ENCODE measurements at places on chromosomes 11 and 22. TPM values are rescaled to one million over a fixed set of nuclear protein-coding genes. Genes with fewer than 3 reads are reported as not detected.

- DNase-seq: no peak
- peaks cover 13% of the 10 kb centered on the region for H3K36me3 ChIP-seq
- no peaks in the 10 kb centered on the region for H3K27me3 ChIP-seq
These were observed 53.1 kb upstream of the HORMAD2 start for GRCh38 chr22:30027169-30027568.

- H3K27me3 ChIP-seq: no peaks in the 10 kb centered on the region
- no peak for DNase-seq
- H3K36me3 ChIP-seq: no peaks in the 10 kb centered on the region
- no peak overlapping the region for H3K27ac ChIP-seq
- H3K4me3 ChIP-seq: no peak overlapping the region
- H3K4me1 ChIP-seq: peaks cover 41% of the 10 kb centered on the region
These were observed 8.4 kb downstream of the EPS8L2 start for GRCh38 chr11:714436-714835.

C11orf42 gene
- not detected for total RNA-seq

- no peaks in the 10 kb centered on the region for H3K27me3 ChIP-seq
- no peak for DNase-seq
- H3K4me1 ChIP-seq: no peaks in the 10 kb centered on the region
- peaks cover 100% of the 10 kb centered on the region for H3K36me3 ChIP-seq
- H3K4me3 ChIP-seq: no peak overlapping the region
- no peak overlapping the region for H3K27ac ChIP-seq
These were observed 29.7 kb downstream of the XRCC6 start for GRCh38 chr22:41650821-41651220.

DNA sequence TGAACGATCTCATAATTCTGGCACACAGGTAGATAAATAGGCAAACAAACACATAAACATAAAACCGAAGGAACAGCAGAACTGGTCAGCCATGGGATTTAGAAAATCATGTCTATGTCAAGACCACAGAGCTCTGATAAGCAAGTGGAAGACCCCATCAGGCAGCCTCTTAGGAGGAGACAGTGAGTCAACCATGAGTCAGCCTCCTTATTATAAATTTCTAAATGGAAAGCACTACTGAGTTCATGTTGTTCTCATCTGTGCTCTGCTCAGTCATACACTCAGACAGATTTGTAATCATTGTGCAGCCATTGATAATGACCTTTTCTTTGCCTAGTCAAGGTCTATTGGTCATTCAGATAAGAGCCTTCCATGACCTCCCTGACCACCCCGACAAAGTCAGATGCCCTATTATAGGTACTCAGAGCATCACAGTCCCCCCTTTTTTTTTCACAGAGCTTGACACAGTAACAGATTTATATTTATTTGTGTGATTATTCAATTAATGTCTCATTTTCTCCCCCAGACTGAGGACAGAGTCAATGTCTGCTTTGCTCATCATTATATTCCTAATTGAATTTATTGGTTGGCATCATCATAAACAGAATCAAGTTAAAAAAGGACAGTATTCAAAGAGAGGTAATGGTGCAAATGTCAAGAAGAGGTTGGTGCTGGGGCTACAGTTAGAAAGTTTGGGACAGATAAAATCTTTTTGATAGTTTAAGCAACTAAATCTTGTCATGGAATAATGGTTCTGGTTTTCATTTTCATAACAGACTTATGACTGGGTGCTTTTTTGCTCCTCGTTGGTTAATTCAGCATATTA lies 579.7 kb upstream of the CCDC90B start:
- H3K27ac ChIP-seq: no peak overlapping the region
- no peaks in the 10 kb centered on the region for H3K27me3 ChIP-seq
- H3K4me3 ChIP-seq: no peak overlapping the region
- H3K36me3 ChIP-seq: no peaks in the 10 kb centered on the region
- DNase-seq: no peak

- H3K36me3 ChIP-seq: no peaks in the 10 kb centered on the region
- peaks cover 20% of the 10 kb centered on the region for H3K4me1 ChIP-seq
- no peak overlapping the region for H3K27ac ChIP-seq
- DNase-seq: no peak
- no peaks in the 10 kb centered on the region for H3K27me3 ChIP-seq
These were observed 27.0 kb upstream of the RBFOX2 start for GRCh38 chr22:36055376-36056295.

DNA sequence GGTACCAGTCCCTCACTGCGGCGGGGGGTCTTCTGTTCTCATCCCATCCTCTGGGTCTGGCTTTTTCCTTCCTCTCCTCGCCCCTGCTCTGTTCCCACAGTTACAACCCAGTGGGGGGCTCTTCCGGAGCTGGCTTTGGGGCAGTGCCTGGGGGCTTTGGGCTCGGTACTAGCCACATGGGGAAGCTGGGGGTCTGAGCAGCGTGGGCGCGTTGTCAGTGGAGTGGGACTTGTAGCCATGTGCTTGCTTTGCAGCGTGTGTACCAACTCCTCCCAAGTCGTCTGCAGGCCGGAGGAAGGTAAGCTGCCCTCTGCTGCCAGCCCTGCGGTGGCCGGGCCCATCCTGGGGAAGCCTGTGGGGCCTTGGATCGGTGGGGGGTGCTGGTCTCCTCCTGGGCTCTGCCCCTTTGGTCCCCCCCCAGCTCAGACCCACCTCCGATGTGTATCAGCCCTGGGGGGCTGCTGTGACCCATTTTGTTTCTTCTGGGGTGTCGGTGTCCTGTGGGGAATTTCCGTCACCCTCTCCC lies 17.5 kb downstream of the MUC2 start:
- no peaks in the 10 kb centered on the region for H3K36me3 ChIP-seq
- H3K4me1 ChIP-seq: no peaks in the 10 kb centered on the region
- no peak overlapping the region for H3K27ac ChIP-seq
- DNase-seq: no peak
- H3K4me3 ChIP-seq: no peak overlapping the region

- no peak overlapping the region for H3K4me3 ChIP-seq
- no peaks in the 10 kb centered on the region for H3K27me3 ChIP-seq
- no peaks in the 10 kb centered on the region for H3K36me3 ChIP-seq
These were observed 841.8 kb upstream of the TENM4 start for GRCh38 chr11:80282643-80283042.

MMP7 gene
- not detected for total RNA-seq

NRIP3 gene
- total RNA-seq: 0.66 TPM

DNA sequence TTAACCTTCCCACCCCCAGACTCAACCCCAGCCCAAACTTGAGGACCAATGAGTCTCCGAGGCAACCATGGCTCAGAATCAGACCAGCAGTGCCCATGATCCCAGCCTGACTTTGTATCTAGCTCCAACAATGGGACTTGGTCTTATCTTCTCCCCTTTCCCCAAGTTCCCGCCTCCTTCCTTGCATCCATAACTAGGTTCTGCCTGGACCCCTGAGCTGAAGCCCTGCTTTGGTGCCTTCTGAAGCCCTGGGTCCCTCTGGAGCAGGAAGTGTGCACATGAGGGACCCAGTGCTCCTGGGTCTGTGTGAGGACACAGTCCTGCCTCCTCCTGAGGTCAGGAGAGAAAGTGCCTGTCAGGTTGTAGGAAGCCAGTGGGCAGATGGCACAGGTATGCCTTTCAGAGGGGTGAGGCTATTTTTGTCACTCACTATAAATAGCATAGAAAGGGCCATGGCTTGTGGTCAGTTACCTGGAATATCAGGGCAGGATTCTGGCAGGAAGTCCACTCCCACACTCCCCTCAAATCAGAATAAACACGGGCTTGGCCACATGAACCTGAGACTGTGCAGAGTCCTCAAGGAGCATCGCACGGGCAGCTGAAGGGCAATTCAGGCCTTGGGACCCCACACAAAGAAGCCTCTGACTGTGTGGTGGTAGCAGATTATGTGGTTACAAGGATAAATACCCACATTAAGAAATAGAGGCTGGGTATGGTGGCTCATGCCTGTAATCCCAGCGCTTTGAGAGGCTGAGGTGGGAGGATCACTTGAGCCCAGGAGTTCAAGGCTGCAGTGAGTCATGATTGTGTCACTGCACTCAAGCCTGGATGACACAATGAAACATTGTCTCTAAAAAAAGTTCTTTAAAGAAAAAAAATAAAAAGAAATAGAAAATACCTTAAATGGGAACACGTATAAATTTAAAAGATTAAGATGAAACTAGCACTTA lies 27.4 kb downstream of the RCN1 start:
- no peaks in the 10 kb centered on the region for H3K27me3 ChIP-seq
- no peak overlapping the region for H3K27ac ChIP-seq
- H3K4me3 ChIP-seq: no peak overlapping the region
- H3K36me3 ChIP-seq: no peaks in the 10 kb centered on the region

- H3K36me3 ChIP-seq: no peaks in the 10 kb centered on the region
- H3K4me1 ChIP-seq: peaks cover 12% of the 10 kb centered on the region
- DNase-seq: no peak
- no peaks in the 10 kb centered on the region for H3K27me3 ChIP-seq
- no peak overlapping the region for H3K27ac ChIP-seq
These were observed 2.6 kb downstream of the PGAP2 start for GRCh38 chr11:3810951-3811350.

DNA sequence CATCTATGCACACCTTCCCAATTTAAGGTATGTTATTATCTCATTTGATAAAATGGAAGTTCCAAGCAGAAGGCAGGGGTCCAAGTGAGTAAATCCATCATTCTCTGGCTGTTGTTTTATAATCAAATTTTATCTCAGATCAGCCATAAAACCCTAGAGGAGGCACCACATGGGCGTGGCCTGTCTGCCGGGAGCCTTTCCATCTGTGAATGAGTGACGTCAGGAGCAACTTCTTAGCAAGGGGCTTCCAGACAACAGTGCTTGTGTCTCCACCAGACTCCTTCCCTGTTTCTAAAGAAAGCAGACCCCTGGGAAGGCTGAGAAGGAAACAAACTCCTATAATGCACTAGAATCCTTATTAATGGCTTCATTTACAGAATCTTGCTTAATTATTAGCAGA lies 13.5 kb downstream of the SEZ6L start:
- H3K4me3 ChIP-seq: no peak overlapping the region
- H3K36me3 ChIP-seq: no peaks in the 10 kb centered on the region
- H3K27me3 ChIP-seq: no peaks in the 10 kb centered on the region
- DNase-seq: no peak

DNA sequence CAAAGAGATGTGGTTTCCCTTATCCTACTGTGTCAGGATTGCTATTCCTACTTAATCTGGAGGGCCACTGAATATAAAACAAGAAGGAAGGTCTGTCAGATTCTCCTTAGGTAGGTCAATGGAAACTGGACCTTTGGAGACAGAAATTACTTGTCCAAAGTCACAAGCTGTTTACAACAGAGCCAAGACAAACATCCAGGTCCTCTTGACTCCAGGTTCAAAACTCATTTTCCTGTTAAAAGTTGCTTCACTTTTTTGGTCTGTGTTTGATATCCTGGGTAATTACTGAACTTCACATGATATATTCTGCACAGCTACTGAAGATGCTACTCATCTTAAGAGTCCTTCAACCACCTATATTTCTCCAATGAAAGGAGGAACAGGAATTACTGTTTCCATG lies 81.2 kb upstream of the ARHGAP32 start:
- no peak for DNase-seq
- H3K27ac ChIP-seq: no peak overlapping the region
- peaks cover 11% of the 10 kb centered on the region for H3K4me1 ChIP-seq
- no peaks in the 10 kb centered on the region for H3K36me3 ChIP-seq

- H3K36me3 ChIP-seq: no peaks in the 10 kb centered on the region
- no peaks in the 10 kb centered on the region for H3K27me3 ChIP-seq
- H3K4me1 ChIP-seq: peaks cover 18% of the 10 kb centered on the region
These were observed 2.3 kb upstream of the INPPL1 start for GRCh38 chr11:72222106-72222891.

DNA sequence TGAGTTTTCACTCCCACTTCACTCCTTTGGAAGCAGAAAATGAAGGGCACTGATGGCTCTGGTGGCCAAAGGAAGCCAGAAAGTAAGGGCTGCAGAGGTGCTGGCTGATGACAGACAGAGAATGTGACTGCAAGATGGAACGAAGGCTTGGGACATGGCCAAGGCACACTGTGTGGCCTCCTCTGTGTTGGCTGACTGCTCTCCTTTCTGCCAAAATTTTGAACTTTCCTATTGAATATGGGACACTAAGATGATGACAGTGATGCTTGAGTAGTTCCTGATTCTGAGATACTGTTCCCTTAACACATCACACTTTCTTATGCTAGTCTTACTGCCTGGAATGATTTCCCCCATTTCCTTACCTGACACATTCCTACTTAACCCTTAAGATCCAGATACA lies 156.4 kb downstream of the SWAP70 start:
- H3K36me3 ChIP-seq: no peaks in the 10 kb centered on the region
- H3K27ac ChIP-seq: peak overlapping the region; percentile 61
- DNase-seq: no peak
- H3K27me3 ChIP-seq: no peaks in the 10 kb centered on the region
- peaks cover 6% of the 10 kb centered on the region for H3K4me1 ChIP-seq

DNA sequence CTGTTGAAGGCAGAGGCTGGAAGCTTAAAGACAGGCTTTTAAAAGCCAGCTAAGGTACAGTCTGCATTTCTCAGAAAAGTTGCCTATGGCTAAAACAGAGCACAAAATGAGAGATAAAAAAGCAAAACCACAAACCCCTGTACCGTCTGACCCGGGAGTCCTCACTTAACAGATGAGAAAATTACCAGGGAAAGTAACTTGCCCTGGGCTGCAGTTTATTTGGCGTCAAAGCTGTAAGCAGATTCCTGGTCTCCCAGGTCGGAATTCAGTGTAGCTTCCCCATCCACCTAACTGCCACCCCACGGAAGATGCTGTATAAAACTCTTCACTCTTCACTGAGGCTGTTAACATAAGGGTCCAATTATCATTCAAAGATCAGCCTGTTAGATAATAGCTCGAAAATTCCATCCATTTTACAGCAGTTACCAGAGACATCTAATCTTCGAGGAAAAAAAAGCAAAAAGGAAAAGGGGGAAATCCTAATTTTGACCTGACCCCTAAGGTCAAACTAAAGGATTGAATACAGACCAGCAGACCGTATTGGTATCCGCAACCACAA lies 1.5 kb downstream of the TCF20 start:
- H3K36me3 ChIP-seq: no peaks in the 10 kb centered on the region
- H3K27me3 ChIP-seq: no peaks in the 10 kb centered on the region
- peaks cover 31% of the 10 kb centered on the region for H3K4me1 ChIP-seq
- no peak for DNase-seq
- H3K4me3 ChIP-seq: peak overlapping the region; percentile 99
- H3K27ac ChIP-seq: peak overlapping the region; percentile 98

- no peaks in the 10 kb centered on the region for H3K4me1 ChIP-seq
- H3K27me3 ChIP-seq: no peaks in the 10 kb centered on the region
- no peaks in the 10 kb centered on the region for H3K36me3 ChIP-seq
- H3K27ac ChIP-seq: no peak overlapping the region
These were observed 376.2 kb upstream of the LARGE1 start for GRCh38 chr22:34296461-34296860.

DNA sequence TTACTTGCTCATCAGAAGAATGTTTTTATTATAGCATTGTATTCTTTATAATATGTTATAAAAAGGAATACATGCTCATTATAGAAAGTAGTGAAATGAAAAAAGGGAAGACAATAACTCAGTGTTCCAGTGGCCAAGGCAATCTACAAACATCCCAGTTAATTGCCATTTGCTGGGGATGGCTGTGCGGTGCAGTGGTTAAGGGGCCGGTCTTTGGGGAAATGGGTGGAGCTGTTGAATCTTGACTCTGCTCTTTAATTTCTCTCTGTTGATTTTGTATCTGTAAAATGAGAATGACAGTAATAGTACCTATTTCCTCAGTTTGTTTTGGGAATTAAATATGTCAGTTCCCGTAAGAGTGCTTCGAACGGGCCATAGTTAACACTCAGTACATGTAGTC lies 212.7 kb upstream of the TBCEL start:
- no peak for DNase-seq
- H3K27ac ChIP-seq: no peak overlapping the region
- H3K27me3 ChIP-seq: no peaks in the 10 kb centered on the region

Data from esophagus squamous epithelium (tissue), 5 donors.